ENCODE measurements at places on chromosomes 6 and 20.

- no peak for DNase-seq
These were observed 161.8 kb downstream of the IBTK start for GRCh38 chr6:82085701-82086100.

GRCh38 chr6:143157131-143157530 lies 96.4 kb downstream of the AIG1 start:
- no peak for DNase-seq

- DNase-seq: no peak
These were observed 28.6 kb upstream of the PCMTD2 start for GRCh38 chr20:64226686-64227580.

DNA sequence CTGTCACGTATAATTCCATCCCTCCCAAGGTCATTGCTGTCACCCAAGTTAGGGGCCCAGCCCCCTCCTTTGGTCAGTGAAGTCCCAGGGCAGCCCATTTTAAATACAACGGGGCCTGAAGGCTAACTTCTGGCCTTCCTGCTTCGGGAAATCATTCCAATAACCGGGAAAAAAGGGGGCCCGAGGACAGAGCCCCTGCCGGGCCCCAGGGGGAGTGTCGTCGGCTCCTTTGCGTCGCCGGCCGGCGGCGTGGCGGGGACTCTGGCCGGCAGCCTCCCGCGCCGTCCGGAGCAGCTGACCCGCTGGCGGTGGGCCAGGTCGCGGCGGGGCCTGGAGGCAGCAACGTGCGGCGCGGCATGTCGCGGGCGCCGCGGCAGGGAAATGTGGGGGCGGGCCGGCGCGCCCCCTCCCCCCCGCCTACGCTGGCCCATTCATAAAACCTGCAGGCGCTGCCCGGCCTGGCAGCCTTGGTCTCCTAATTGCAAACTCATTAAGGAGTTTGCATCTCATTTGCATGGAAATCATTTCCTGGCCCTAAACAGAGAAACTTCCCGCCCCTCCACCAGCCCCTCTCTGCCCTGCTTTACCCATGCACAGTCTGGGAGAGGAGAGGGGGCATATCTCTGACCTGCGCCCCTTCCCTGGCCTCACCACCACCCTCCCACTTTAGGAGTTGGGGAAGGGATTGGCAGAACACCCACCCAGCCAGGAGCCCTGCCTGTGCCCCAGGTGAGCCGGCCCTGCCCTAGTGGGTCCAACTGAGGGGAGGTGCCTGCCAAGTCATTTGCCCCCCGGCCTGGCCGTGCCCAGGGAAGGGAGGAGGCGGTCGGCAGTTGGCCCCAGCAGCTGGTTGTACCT lies 50.7 kb downstream of the MRPL14 start:
- DNase-seq: no peak

GRCh38 chr6:145135702-145136101 lies 599.6 kb downstream of the EPM2A start:
- no peak for DNase-seq
